GDM1 (cell line): ENCODE measurements at places on chromosomes 13 and 19.

- DNase-seq, result no peak
These were observed 361.6 kb upstream of the PCDH20 start for GRCh38 chr13:61777271-61777670.

GRCh38 chr19:50910722-50911121 lies 473 bp downstream of the KLK4 start:
- no peak for DNase-seq

- no peak for DNase-seq
These were observed 23.0 kb downstream of the KCNRG start for GRCh38 chr13:50038266-50038665.

DNA sequence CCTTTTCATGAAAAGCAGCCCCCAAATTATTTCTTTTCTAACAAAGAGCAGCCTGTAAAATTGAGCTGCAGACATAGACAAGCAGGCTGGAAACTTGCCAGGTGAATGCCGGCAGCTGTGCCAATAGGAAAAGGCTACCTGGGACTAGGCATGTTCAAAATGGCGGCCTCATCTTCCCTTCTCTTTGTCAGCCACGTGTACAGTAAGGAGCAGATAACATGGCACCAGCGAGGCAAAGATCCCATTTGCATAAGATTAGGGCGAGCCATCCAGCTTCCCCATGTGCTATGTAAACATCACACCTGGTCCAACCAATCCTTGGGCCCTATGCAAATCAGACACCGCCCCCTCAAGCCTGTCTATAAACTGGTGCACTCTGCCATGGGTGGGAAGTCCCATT lies 31.2 kb upstream of the CACNA1A start:
- no peak for DNase-seq

DNA sequence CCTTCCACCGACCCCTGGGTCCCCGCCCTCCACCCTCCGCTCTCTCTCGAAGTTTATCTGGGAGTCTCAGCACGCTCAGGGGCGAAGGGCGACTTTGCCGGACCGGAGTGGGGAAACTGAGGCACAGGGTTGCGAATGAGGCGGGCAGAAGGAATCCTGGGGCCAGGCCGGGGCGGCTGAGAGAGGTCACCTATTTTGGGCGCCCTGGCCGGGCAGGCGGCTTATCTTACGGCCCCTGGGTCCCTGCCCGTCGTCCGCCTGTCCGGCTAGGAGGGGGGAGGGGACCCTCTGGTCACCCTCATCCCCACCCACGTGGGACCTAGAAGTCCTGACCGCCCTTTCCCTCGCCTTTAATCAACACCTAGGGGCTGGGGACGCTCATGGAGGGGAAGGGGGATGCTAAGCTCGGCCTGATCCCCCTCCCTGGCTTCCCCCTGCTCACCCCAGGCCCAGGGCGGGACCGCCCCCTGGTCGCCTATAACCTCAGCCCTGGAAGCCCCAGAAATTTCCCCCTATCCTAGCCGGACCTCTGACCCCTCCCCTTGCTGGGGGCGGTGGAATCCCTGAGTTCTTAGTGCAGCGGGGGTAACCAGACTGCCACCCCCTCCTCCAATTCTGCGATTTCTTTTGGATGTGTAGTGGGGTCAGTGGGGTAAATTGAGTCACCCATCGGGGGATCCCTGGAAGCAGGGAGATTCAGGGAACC lies 556 bp downstream of the TRIP10 start:
- no peak for DNase-seq

- no peak for DNase-seq
These were observed 15.2 kb upstream of the SHFL start for GRCh38 chr19:10070730-10071446.

DNA sequence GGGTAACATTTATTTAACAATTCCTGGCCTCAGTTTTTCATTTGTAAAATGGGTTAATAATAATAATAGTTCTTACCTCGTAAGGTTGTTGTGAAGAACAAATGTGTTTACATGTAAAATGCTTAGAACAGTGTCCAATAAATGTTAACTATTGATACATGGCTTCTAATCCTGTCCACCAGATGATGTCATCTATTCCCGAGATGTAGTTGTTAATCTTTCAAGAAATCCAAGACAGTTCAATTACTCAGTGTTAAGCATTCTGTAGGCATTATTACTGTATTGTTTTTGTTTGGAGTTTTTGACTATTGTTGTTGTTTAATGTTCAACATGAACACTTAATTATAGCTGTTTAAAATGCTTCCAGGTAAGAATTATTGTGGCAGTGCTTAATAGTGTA lies 131.0 kb upstream of the FNDC3A start:
- DNase-seq, result no peak

- DNase-seq, result no peak
These were observed 45.9 kb downstream of the SPTBN4 start for GRCh38 chr19:40512473-40513344.

GRCh38 chr13:109734002-109734785 lies 52.2 kb downstream of the IRS2 start:
- no peak for DNase-seq

- DNase-seq, result no peak
These were observed 69.1 kb downstream of the URI1 start for GRCh38 chr19:30011051-30011578.

GRCh38 chr13:78147905-78148304 lies 229.3 kb upstream of the EDNRB start:
- no peak for DNase-seq

DNA sequence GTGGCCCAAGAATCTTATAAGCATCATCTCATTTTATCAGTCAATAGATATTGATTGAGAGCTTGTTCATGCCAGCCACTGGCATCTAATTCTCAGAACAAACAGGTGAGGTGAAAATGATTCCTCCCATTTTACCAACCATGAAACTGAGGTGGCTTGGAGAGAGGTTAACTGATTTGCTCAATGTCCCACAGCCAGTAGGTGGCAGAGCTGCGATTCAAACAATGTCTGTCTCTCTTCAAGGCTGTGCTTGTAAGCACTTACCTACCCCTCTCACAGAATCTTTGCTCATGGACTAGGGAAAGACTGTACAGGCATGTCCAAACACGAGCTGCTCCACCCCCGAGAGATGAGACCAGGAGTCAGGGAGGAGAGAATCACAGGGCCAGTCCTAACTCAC lies 21.5 kb upstream of the GSX1 start:
- DNase-seq, result no peak

- no peak for DNase-seq
These were observed 156.3 kb upstream of the FNDC3A start for GRCh38 chr13:48819376-48819775.

DNA sequence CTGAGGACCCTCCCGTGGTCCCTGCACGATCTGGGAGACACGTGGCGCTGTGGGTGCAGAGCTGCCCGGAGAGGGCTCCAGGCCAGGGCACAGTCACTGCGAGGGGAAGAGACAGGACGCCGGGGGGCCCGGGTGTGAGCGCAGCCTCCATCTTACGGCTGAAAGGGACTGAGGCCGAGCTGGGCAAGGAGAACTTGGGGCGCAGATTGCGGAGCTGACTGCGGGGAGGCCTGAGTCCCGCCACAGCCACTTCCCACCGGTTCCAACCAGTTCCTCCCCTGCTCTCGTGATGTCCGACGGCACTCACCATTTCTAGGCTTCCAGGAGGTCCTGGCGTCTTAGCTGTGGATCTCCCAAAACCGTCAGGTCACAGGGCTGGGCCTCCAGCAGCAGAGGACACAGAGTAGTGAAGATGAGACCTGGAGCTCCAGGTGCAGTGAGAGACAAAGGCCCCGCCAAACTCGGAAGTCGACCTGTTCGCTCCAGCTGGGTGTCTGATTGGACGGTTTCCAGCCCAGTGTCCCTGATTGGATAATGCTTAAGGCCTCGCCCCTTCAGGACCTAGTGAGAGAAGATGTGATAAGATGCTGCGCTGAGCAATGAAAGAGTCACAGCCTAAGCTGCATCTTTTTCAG lies 4.8 kb upstream of the ZNF253 start:
- DNase-seq, result no peak

DNA sequence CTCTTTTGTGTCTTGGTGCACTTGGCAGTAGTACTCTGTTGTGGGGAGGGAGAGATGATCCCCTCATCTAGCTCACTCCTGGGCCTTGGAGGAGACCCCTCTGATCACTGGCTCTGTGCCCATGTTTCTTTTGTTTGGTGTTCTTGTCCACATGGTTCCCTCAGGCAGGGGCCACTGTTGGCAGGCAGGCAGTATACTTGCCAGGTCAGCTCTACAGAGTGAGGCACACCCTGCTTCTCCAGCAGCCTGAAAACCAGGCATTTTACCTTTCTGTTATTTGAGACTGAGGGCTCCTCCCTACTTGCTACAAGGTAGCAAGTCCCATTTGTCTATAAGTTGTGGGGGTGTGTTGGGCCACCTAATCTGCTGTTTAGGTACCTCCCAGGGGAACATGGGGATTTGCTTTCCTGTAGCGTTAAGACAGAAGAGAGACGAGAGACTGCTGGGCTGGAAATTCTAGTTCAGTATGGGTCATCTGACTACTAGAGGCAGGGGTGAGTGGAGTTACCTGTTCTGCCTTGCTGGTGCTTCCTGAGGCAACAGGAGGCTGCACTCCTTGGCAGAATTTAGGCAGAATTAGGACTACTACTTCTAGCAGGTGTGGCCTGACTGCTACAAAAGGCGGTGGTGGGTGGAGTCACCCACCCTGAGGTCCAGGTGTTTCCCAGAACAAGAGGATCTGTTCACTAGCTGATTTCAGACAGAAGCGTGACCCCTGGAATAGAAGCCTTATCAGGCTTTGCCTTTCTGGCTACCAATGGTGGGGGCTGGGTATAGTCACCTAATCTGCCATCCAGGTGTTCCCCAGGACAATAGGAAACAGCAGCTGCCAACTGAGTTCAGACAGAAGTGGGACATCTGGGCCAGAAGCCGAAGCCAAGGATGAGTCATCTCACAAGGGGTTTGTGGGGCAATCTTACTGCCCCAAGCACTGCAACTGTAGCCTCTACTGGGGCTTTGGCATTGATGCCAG lies 843.0 kb upstream of the ATXN8OS start:
- no peak for DNase-seq

GRCh38 chr13:47934371-47934770 lies 66.7 kb downstream of the SUCLA2 start:
- DNase-seq, result no peak

DNA sequence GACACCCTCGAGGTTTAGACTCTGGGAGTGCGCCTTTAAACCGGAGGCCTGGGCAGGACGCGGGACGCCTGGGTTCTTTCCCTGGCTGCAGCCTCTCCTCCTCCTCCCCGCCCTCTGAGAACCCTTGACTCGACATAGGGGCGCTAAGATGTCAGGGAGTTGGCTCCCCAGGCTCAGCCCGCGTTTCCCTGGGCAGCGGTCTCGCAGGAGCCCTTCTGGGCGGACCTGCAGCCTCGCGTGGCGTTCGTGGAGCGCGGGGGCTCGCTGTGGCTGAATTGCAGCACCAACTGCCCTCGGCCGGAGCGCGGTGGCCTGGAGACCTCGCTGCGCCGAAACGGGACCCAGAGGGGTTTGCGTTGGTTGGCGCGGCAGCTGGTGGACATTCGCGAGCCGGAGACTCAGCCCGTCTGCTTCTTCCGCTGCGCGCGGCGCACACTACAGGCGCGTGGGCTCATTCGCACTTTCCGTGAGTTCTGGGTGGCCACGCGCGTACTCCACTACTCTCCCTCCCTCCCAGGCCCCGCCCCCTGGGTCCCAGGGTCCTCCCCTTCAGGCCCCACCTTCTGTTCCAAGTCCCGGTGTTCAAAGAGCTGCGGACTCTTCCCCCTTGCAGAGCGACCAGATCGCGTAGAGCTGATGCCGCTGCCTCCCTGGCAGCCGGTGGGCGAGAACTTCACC lies 1.3 kb downstream of the ICAM5 start:
- peak; percentile 56 for DNase-seq

DNA sequence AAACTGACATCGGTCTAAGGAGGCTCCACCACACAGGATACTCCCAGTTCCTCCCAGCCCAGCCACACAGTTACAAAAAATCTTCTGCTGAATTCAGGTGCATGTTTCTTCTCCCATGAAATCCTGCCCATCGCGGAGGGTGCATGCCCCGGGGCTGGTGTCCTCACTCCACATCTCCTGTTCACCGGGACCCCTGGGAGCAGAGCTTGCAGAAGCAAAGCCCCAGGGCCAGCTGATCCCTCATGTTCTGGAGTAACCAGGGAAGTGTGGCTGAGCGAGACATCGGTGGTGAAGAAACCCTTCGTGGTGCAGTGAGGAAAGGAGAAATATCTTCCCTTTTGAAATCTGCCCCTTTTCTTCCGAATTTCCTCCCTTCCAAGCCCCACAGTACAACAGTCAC lies 904 bp upstream of the SIGLEC9 start:
- no peak for DNase-seq

GRCh38 chr19:35109395-35110112 lies 6.1 kb upstream of the FXYD3 start:
- DNase-seq, result no peak

- peak; percentile 30 for DNase-seq
These were observed 753.9 kb downstream of the OLFM4 start for GRCh38 chr13:53782488-53782961.

GRCh38 chr19:19170053-19170872 lies at the start of gene MEF2B:
MEF2B (minus strand) TSS chr19:19170263; CDS start chr19:19150735, 19,528 bp downstream.
- no peak for DNase-seq
